ENCODE measurements at places on chromosomes 16 and 17.

- DNase-seq: no peak
These were observed 55.2 kb upstream of the IRX5 start for GRCh38 chr16:54875443-54875842.

GRCh38 chr17:45143094-45143670, 5.1 kb upstream of the HEXIM1 start:
- no peak for DNase-seq

GRCh38 chr17:45578516-45579455, 88.3 kb upstream of the PLEKHM1 start:
- DNase-seq: no peak

DNA sequence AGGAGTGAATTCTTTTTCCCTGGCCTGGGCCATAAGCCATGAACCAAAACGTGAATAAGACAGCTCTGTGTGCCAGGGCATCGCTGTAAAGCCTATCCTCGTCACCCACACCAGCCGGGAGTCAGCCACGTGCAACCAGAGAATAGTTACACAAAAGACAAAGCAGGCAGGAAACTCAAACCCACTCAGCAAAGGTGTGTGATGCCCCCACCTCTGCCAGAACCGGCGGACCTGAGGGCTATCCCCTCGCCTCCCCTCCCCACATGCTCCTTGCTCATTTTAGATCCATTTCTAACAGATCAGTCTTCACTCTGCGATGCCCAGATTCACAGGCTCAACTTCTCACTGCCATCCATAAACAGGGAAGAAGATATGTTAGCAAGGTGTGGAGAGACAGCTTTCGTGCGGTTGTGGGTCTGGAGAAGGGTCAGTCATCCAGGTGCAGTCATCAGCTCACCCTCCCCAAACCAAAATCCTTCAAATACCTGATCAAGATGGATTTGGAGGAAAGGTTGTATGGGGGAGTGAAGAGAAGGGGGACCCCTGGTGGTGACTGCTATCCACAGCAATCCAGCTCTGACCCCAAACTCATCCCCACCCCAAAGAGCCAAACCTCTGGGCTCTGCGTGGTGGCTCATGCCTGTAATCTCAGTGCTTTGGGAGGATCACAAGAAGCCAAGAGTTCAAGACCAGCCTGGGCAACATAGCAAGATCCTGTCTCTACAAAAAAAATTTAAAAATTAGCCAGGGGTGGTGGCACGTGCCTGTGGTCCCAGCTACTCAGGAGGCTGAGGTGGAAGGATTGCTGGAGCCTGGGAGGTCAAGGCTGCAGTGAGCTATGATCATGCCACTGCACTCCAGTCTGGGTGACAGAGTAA, 219.2 kb downstream of the C16orf78 start:
- DNase-seq: no peak

- no peak for DNase-seq
These were observed 897 bp downstream of the OMG start for GRCh38 chr17:31296142-31296541.

DNA sequence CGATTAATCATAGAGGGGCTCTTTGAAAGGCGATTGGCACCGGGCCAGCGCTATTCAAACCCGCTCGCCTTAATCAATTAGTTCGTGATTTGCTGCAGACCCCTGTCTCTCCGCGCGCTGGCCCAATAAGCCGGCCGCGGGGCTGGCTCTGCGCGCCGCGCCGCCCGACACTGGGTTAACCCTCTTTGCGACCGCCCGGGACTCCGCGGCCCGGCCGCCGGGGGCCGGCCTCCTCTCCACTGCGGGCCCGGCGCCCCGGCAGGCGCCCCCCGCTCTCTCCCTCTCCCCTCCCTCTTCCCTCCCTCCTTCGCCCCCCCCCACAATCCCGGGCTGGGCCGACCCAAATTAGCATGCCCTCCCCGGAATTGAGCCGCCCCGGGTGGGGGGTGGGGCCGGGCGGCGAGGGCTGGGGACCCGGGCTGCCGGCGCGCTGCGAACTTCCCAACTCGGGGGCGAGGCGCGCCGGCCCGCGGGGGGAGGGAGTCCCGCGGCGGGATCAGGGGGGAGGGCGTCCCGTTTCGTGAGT, 428 bp upstream of the SALL1 start:
- DNase-seq: peak; percentile 24

GRCh38 chr17:8158267-8159031, 4.3 kb downstream of the VAMP2 start:
- DNase-seq: peak; percentile 25

DNA sequence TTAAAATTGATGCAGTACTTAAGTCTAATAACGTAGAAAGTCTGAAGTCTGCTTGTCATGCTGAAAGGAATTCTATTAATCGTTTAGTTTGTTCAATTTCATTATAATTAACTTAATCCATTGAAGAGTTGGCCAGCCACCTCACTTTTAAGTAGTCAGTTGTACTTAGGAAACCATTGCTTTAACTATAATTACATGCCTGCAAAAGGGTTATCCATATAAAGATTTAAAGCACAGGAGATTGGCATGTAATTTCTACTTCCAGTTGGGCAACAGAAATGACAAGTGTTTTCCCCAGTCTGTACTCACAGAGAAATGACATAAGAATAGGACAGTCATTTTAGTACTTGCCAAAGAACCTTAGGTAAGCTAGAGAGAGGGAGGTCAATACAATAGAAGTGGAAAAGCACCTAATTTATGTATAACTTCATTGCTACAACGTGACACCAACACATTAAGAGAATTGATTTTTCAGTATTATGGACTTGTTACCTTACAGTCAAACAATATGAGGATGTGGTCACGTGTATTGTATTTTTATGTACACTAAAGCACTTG, 3.7 kb upstream of the USP32 start:
- DNase-seq: no peak

GRCh38 chr17:17151055-17151454, 55.1 kb downstream of the PLD6 start:
- DNase-seq: no peak

- DNase-seq: no peak
These were observed 467.1 kb downstream of the SOX9 start for GRCh38 chr17:72587773-72588511.

- no peak for DNase-seq
These were observed 95.9 kb upstream of the CIBAR2 start for GRCh38 chr16:85208181-85208580.

DNA sequence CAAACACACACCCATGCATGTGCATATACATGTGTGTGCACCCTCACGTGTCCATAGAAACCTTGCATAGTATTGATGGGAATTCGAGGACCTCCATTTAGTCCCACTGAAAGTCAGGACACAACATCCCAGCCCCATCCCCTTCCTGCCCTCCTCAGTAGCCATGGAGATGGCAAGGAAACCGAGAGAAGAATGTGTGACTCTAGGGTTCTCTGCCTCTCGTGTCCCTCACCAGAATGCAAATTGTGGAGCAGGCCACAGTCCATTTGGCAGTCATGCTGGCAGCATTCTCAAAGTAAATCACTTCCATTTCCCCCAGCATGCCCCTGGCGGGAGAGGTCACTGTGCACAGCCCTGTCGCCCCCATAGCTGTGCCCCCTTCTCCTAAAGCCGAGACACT, 141.1 kb downstream of the MSI2 start:
- DNase-seq: no peak

- no peak for DNase-seq
These were observed 67.7 kb downstream of the RBFOX1 start for GRCh38 chr16:7400117-7400890.

GRCh38 chr17:33464669-33465280, 171.7 kb upstream of the ASIC2 start:
- no peak for DNase-seq

GRCh38 chr17:71208111-71208704, 912.6 kb upstream of the SOX9 start:
- no peak for DNase-seq

DNA sequence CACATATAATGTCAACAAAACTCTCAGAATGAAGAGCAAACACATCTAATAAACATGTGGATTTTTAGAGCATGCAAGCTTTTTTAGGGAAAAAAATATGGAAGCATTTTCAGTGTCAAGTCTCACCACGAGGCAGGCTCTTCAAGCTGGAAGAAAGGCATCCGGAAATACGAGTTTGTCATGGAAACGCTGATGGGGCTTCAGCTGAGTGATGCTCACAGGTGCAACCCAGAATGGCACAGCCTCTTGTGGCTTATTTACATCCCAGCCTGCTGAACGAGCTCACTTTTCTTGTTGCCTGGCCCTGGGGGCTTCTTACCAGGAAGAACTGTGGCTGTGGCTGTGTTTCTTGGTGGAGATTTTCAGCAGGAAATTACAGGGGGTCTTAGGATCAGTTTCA, 24.1 kb upstream of the DYNLL2 start:
- DNase-seq: no peak

DNA sequence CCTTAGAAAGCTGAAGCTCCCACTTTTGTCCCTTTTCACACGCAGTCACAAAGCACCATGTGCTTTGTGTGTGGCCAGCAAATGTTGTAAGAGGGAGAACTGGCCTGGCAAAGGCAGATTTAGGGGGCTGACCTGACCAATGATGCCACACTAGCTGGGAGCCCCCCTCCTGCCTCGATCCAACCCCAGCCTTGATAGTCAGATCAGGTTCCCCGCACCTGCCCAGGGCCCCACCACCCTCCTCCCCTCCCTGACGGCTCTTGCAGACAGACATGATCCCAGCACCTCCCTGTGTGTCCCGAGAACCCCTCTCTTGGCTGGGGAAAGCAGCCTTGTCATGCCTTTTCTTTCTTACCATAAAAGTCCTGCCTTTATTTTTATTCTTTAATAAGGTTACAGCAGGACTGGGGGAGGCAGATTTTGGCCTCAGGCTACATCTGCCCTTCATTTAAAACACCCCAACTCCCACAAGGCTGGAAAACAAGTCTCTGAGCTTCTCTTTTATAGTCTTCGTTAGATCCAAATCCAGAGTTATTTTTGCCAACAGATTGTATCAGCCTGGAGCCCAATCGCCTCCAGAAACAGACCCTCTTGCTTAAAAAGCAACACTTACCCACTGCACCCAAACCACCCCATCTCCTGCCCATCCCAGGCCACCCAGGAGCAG, 201.8 kb upstream of the CDH5 start:
- no peak for DNase-seq

GRCh38 chr16:88804173-88804551, 573 bp downstream of the CDT1 start:
- no peak for DNase-seq

GRCh38 chr17:33962857-33963655, 292.0 kb upstream of the CCL2 start:
- DNase-seq: no peak

DNA sequence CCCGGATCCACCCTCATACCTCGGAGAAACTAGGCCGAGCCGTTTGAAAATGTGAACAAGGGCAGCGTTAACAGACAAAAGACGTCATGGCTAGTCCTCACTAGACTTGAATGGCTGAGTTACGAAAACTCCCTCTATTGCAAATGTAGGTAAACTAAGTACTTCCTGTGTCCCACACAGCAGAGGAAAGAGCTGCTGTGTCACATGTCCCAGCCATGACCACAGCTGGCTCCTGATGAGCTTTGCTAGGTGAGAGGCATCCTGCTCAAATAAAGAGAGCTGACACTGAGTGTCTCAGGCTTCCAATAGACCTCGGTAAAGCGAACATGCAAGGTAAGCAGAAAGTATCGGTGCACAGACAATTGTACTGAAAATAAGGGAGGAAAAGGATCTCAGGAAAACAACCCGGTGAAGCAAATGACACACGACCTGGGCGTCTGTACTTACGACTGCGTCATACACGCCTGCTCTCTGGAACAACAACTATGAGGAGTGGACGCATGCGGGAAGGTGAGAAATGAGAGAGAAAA, 26.0 kb downstream of the TMEM204 start:
- no peak for DNase-seq

Data from NCI-H2107 (cell line).